ENCODE measurements at places on chromosomes 4 and X.
A peak's percentile ranks its signal among the peaks of the same experiment; 100 is the strongest.

- no peak for DNase-seq
Observed at GRCh38 chr4:187504974-187505797, 490.4 kb upstream of the ZFP42 start.

GRCh38 chrX:2701600-2701999, 10.5 kb downstream of the CD99 start:
- no peak for DNase-seq

DNA sequence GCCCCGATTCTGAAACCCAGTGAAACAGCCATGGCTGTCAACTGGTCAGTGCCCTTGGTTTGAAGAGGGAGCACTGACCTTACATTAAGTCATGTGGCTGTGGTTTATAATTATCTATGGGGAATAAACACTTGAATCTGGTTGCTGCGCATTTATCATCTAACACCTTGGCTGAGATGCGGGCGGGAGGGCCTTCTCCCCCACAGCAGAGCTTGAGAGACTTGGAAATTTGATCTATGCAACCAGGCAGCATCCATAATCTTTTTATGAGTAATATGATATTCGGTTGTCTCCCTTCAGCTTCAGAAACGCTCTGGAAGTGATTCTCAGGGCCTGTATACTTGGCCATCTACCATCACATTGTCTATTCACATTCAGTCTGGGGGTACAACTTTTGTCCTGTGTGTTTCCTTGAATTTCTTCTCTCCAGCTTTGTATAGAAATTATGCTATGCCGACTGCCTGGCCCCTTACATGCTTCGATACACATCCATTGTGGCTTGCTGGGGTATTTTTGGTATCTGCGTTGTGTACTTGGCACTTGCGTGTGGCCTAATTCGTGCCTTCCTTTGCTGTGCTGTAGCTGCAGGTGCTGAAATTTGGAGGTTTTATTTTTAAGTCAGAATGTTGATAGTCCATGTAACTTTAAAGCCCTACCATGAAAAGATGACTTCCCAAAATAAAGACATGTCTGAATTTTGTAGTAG, 321.6 kb downstream of the ARHGAP10 start:
- no peak for DNase-seq

- no peak for DNase-seq
Observed at GRCh38 chr4:75412746-75413145, 101.5 kb downstream of the RCHY1 start.

GRCh38 chr4:107380836-107381438, 339.1 kb downstream of the PAPSS1 start:
- DNase-seq: no peak

DNA sequence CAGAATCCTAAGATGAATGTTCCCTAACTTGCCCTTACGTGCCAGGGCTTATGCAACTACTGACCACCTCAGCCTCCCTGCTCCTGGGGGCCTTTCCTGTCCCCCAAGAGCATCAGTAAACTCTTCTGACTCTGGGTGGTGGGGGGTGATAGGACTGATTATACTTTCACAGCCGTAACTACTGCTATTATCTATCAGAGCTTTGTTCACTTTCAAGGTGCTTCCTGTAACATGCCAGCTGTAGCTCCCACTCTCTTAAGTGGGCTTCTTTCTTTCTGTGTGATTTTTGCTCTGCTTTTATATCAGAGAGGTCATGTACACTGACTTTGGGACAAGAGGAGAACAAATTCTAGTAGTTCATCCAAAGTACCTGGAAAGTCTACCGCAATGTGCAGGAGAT, 25.3 kb downstream of the SPINK2 start:
- no peak for DNase-seq

- DNase-seq: peak; percentile 15
Observed at GRCh38 chrX:109384699-109385098, 97.2 kb downstream of the GUCY2F start.

DNA sequence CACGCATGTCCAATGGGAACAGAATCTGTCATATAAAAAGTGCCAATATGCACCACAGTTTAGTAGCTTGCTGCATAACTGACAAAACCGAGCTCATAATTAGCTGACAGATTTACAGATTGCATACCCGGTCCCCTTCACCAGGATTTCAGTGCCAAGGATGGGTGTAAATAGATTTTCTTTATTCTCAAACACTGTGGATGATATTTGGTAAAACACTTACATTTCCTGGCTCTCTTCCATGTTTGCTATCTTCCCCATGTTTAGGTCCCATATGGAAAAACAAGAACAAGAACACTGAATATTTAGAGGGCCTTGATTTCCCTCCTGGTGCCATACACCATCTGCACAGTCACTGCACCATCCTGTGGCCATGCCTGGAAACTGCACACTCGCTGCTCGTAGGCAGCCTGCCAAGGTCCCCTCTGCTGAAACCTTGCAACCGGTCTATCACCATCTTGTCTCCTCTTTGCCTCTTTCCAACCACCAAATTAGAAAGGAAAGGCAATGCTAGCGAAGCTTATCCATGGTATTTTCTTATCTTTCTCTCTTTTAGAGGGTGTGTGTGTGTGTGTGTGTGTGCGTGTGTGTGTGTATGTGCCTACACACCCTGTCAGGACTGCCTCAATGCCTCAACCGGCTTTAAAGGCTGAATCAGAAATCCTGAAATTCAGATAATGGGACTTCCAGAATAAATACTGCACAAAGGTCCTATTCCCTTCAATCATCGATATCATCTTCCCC, 124.2 kb upstream of the MBNL3 start:
- DNase-seq: peak; percentile 24

- DNase-seq: no peak
Observed at GRCh38 chr4:156961196-156962057, 10.2 kb downstream of the PDGFC start.

- DNase-seq: peak; percentile 43
Observed at GRCh38 chr4:65791812-65792308, 121.6 kb upstream of the EPHA5 start.

- DNase-seq: no peak
Observed at GRCh38 chr4:109465069-109465468, 31.5 kb downstream of the SEC24B start.

DNA sequence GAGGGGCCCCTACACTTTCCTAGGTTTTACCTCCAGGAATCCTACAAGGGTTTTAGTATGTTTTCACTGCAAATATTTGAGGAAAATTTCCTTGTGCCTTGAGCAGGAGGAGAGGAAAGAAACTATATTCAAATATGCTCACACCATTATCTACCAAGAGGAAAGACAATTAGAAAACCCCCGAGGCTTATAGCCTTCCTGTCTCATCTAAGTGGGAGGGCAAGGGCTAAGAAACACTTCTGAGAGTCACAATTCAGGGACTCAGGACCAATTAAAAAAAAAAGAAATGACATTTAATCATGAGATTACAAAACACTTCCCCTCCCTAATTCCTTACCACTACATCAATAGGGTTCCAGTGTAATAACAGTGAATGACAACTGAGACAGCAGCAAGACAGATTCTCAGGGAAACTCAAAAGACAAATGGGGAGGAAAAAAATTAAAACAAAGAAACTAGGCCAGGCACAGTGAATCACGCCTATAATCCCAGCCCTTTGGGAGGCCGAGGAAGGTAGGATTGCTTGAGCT, 45.6 kb downstream of the ATRX start:
- DNase-seq: no peak

- no peak for DNase-seq
Observed at GRCh38 chr4:15784959-15785634, 7.0 kb downstream of the CD38 start.

DNA sequence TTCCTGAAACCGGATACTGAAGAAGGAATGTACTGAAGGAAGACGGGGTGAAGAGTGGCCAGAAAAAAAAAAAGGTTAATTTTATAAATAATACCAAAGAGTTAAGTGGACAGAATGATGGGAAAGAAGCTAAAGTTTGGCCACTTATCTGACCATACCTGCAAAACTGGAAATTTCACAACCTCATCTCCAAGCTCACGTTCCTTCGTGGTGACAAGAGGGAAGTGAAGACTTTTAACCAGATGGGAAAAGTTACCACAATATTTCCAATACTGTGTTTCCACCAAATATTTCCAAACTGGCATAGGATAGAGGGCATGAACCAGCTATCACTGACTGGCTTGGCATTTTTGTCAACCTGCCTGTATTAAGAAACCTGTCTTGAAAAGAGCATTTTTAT, 56.4 kb downstream of the MAML3 start:
- DNase-seq: no peak

DNA sequence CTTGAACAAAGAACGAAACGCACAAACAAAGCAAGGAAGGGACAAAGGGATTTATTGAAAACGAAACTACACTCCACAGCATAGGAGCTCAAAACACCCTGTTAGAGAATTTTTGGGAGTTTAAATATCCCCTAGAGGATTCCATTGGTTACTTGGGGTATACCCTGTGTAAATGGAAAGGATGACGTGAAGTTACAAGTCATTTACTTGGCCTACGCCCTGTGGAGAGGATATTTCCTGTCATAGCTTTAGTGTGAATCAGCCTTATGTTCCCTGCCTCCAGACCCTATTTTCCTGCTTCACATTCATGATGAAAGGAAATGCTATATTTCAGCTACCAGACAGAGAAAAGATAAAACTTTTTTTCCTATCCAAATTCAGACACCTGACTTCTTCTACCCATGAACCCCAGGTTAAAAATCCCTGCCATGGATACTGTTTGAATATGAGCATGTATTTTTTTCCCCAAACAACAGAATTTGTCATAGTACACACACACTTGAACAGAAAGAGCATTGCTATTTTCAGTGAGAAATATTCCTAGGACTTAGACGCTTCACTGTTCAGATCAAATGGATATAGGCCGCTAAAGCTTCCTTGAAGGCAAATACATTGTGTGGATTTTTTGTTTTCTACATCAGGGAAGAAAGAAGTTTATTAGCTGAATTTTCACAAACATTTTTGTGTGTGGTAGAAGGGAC, 20.4 kb downstream of the PIN4 start:
- DNase-seq: no peak

DNA sequence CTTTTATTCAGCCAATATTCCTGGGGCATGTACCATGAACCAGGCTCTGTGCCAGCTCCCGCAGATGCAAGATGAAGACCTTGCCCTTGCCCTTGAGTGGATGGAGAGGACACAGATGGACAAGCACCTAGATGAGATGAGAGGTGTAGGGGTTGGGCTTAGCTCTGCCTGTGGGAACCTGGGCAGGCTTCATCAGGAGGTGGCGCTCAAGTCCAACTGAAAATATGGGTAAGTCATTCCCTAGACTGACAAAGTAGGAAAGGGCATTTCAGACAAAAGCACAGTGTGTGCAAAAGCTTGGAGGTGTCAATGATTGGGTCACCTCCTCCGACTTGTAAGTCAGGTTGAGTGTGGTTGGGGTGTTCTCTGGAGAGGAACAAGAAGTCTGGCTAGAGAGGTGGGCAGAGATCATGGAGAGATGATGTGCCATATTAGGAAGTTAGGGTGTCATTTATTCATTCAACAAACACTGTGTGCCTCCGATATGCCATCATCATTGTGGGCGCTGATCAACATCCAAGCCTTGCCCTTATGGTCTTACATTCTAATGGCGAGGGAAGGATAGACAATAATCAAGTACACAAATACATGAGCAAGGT, 64.6 kb downstream of the ANAPC4 start:
- peak; percentile 76 for DNase-seq

DNA sequence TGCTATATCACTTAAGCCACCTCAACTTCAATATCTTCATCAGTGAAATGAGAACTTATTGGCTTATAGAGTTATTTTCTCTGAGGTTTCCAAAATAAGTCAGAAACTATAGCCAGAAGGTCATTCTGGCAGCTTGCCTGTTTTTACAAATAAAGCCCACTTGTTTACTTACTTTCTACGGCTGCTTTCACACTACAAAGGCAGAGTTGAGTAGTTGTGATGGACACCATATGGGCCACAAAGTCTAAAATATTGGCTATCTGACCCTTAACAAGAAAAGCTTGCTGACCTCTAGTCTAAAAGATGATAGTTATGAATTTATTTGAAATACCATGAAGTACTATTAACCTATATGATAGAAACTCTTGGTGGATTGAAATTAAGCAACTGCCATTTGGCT, 67.3 kb upstream of the ATOH1 start:
- DNase-seq: no peak

- peak; percentile 36 for DNase-seq
Observed at GRCh38 chr4:10164877-10165283, 48.3 kb upstream of the WDR1 start.

DNA sequence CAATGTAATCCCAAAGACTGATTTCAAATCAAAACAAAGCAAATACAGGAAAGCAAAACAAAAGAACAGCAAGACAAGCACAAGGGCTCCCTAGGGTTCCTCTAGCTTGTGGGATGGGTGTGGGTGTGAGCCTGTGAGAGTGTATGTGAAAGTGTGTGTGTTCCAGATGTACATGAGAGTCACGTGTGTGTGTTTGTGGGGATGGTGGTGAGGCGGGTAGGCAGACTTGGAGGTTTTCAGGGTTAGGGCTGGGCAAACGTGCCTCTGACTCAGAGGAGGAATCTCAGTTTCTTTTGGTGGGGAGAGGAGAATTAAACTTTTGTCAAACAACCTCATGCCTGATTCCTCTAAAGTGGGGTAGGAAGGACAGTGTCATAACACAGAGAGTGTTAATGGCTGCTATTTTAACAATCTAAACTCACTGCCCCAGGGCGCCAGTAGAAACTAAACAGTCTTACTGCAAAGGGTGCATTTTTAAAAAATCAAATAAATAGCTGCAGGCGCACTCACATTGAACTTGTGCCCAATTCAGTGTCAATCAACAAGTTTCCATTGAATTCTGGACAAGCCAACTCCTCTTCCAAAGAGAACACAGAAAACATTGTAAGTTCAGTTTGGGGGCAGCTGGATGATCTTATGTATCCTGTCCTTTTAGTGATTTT, 51.8 kb downstream of the CHRDL1 start:
- no peak for DNase-seq

GRCh38 chrX:76971393-76972376, 475.5 kb upstream of the FGF16 start:
- DNase-seq: no peak

DNA sequence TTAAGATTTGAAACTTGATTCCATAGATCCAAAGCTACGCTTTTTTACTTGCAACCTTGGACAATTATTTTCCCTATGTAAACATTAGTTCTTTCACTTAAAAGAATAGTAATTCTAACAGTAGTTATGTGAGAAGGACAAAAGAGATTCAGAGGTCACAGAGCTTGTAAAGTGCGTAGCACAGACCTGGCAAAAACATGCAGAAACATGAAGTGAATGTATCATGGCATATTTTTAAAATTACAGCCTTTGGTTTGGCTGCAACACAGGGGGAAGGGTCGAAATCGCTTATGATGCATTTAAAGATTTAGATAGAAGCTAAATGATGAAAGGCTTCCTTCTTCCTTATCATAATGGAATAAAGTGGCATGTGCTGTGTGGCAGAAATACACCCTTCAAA, 1068.8 kb downstream of the ARAP2 start:
- peak; percentile 8 for DNase-seq

DNA sequence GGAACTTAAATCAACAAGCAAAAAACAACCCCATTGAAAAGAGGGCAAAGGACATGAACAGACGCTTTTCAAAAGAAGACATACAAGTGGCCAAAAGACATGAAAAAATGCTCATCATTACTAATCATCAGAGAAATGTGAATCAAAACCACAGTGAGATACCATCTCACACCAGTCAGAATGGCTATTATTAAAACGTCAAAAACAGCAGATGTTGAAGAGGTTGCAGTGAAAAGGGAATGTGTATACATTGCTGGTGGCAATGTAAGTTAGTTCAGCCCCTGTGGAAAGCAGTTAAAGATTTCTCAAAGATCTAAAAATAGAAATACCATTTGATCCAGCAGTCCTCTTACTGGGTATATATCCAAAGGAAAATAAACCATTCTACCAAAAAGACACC, 22.6 kb downstream of the RTL9 start:
- no peak for DNase-seq

- DNase-seq: no peak
Observed at GRCh38 chr4:138535316-138535715, 293.2 kb upstream of the SLC7A11 start.
